Fibroblast of skin of right quadriceps (primary cell): ENCODE measurements at places on chromosomes 6 and 20.

- DNase-seq: no peak
These were observed 6.6 kb upstream of the CPXM1 start for GRCh38 chr20:2807019-2807418.

- DNase-seq: no peak
These were observed 1.2 kb downstream of the WTAP start for GRCh38 chr6:159728531-159728964.

DNA sequence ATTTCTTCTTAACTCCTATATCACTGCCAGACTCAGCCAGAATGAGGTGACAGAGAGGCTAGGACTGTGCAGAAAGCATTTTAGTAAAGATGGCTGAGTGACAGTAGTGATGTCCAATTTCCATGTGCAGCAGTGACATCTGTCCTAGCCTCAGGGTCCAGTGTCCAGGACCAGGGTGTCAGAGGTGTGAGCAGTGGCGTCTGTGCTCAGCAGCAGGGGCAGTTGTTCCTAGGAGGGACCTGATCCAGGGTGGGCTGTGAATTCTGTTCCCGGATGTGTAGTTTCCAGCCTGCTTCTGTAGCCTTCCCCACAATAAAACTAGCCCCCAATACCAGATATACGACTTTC, 6.0 kb downstream of the HLA-B start:
- no peak for DNase-seq

- DNase-seq: peak; percentile 45
These were observed 635 bp upstream of the C20orf203 start for GRCh38 chr20:32674362-32674789.

DNA sequence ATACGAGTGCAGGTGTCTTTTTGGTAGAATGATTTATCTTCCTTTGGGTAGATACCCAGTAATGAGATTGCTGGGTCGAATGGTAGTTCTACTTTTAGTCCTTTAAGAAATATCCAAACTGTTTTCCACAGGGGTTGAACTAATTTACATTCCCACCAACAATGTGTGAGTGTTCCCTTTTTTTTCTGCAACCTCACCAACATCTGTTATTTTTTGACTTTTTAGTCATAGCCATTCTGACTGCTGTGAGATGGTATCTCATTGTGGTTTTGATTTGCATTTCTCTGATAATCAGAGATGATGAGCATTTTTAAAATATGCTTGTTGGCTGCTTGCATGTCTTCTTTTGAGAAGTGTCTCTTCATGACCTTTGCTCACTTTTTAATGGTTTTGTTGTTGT, 1.9 kb upstream of the ZNF831 start:
- no peak for DNase-seq

GRCh38 chr6:37368961-37369320, 15.2 kb downstream of the RNF8 start:
- DNase-seq: no peak

DNA sequence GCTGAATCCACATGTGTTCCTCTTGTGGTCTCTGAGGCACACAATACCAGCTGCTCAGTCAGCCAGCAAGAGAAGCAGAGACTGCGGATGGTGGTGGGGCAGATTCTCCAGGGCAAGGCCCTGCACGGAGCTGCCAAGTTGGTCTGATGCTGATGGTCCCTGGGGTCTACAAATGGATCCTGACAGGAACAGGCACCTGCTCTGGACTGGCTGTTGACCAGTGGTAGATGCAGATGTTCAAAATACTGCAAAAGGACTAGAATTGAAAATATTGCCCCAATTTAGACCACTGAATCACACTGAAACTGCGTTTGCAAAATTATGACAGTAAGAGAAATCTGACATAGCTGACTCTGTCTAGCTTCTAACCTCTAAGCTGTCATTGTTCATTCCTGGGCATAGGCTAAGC, 29.6 kb upstream of the TUBB2A start:
- no peak for DNase-seq

GRCh38 chr6:110103260-110103659, 76.2 kb downstream of the WASF1 start:
- DNase-seq: no peak

DNA sequence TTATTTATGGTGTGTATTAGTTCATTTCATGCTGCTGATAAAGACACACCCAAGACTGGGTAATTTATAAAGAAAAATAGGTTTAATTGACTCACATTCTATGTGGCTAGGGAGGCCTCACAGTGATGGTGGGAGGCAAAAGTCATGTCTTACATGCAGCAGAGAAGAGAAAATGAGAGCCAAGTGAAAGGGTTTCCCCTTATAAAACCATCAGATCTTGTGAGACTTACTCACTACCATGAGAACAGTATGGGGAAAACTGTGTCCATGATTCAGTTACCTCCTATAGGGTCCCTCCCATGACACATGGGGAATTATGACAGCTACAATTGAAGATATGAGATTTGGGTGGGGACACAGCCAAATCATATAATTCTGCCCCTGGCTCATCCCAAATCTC, 150.0 kb upstream of the AHI1 start:
- no peak for DNase-seq

- DNase-seq: no peak
These were observed 36.5 kb upstream of the MPC1 start for GRCh38 chr6:166419286-166419685.
